ENCODE measurements at places on chromosomes 2 and 18.

DNA sequence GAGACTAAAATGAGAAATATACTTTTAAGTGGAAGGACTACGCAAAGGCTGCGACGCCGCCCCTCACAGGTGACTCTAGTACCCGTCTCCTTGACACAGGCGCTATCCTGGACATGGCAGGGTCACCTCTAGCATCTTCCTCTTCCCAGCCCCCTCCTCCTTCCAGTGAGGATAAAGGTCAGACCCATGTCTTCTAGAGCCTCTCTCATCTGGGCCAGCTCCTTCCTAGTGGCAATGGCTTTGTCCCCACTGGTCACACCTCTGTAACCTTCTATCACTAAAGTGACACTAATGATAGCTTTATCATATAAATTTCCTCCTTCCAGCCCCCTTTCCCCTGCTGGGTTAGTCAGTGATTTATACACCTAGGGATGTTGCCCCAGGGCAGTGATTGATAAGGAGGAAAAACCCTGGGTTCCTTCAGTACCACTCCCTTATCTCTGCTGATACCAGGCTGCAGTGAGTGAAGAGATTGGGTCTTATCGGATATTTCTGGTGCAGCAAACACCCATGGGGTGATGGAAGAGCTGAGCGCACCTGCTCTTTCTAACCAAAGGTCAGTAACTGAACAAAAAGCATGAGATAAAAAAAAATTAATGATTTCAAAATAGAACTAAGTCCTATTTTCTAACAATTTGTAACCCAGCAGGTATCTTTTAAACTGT, 62.0 kb upstream of the FZD5 start:
- no peaks in the 10 kb centered on the region for H3K4me1 ChIP-seq
- no peaks in the 10 kb centered on the region for H3K27me3 ChIP-seq
- no peak overlapping the region for H3K27ac ChIP-seq

DNA sequence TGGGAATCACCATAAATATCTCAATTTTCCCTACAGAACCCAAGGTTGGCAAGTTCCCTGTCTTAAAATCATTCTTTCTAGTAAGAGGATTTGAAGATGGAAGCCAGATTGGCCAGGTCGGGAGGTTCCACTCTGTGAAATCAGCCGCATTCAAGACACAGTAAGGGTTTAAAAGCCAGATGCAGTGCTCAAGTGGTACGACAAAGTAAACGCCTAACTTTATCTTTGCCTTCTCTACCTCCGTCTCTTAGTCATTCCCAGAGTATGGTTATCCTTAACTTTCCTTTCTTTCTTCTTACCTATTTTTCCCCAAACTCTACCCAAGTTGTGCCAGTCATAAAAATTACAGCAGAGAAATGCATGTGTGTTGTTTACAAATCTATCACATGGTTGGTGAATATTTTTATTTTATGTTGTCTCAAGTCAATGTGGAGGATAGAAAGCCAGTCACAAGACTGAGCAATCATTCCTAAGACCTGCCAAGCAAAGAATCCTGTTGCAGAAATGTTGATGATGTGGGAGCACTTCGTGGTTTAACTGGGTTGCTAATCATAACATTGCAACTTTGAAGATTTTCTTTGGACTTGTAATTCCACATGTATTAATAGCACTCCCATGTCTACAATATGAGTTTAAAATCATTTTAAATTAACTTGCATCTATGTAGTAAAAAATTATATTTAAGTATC, 62.6 kb downstream of the SLC40A1 start:
- no peaks in the 10 kb centered on the region for H3K4me1 ChIP-seq
- H3K27me3 ChIP-seq = no peaks in the 10 kb centered on the region
- H3K27ac ChIP-seq = no peak overlapping the region
- H3K36me3 ChIP-seq = no peaks in the 10 kb centered on the region
- H3K4me3 ChIP-seq = no peak overlapping the region
- DNase-seq = no peak

DNA sequence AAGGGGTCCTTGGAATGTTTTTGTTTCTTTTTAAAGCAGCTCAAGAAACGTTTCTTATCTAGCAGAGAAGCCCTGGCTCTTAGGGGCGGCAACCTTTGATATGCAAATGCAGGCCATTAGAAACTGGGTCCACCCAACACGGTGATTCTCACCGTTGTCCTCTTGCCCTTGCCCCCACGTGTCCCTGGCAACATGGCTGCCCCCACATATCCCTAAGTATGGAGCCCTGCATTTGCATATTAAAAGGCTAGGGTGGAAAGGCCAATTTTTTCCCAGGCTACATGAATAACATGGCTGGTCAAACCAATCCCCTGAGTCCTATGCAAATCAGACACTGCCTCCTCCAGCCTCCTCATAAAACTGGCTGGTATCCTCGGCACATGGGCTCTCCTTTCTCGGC, 230.1 kb upstream of the SPOPL start:
- no peaks in the 10 kb centered on the region for H3K36me3 ChIP-seq
- no peak overlapping the region for H3K27ac ChIP-seq
- no peak overlapping the region for H3K4me3 ChIP-seq
- no peaks in the 10 kb centered on the region for H3K4me1 ChIP-seq
- no peak for DNase-seq

DNA sequence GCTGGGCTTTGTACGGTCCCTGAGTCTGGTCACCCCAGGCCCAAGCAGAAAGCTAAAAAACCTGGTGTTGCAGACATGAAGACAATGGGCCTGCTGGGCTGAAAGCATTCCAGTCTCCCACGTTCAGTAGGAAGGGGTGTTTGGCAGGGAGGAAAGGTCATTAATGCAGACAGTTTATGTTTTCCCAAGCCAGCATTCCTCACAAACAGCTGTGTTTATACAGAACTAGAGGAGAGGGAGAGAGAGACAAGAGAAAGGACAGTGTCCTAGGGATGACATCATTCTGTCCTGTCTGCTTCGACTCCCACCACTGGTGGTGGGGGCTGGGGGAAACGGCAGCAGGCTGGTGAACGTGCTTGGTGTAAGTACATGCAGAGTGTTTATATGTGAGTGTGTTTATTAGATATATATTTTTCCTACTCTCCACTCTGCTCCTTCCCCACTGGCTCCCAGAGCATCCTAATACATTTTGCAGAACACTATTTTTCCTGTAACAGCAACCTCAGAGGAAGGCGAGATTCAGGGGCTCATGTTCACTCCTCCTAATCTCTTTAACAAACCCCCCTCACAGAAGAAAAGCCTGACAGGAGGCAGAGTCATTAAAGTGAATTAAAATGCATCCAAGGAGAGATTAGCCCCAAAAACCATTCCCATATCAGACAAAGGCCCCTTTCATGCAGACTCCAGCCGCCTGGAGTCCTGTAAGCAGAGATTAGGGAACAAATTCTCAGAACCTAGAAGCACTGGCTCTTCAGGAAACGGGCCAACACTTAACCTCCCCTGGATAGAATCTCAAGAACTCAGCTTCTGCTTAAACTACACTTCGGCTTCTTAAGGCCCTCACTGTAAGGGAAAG, 380.4 kb downstream of the TNS1 start:
- no peaks in the 10 kb centered on the region for H3K36me3 ChIP-seq
- H3K27ac ChIP-seq = no peak overlapping the region
- H3K27me3 ChIP-seq = no peaks in the 10 kb centered on the region
- no peak for DNase-seq
- H3K4me3 ChIP-seq = no peak overlapping the region
- no peaks in the 10 kb centered on the region for H3K4me1 ChIP-seq

GRCh38 chr2:23112517-23112916, 272.5 kb upstream of the KLHL29 start:
- H3K27ac ChIP-seq = no peak overlapping the region
- no peaks in the 10 kb centered on the region for H3K27me3 ChIP-seq
- no peak for DNase-seq
- no peaks in the 10 kb centered on the region for H3K4me1 ChIP-seq
- no peaks in the 10 kb centered on the region for H3K36me3 ChIP-seq

DNA sequence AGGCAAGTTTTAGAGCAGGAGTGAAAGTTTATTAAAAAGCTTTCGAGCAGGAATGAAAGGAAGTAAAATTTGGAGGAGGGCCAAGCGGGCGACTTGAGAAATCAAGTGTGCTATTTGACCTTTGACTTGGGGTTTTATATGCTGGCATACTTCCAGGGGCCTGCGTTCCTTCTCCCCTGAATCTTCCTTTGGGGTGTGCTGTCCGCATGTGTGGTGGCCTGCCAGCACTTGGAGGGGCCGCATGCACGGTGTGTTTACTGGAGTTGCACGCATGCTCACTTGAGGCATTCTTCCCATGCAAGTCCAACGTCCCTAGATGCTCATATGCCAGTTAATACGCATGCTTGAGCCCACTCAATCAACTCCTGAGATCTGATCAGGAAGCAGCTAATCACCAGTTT, 78.3 kb upstream of the MAP4K4 start:
- peaks cover 15% of the 10 kb centered on the region for H3K4me1 ChIP-seq
- no peak for DNase-seq

GRCh38 chr2:168252976-168253375, 5.6 kb upstream of the STK39 start:
- H3K27ac ChIP-seq = no peak overlapping the region
- DNase-seq = no peak
- H3K4me1 ChIP-seq = peaks cover 10% of the 10 kb centered on the region
- no peak overlapping the region for H3K4me3 ChIP-seq
- H3K27me3 ChIP-seq = no peaks in the 10 kb centered on the region

- no peaks in the 10 kb centered on the region for H3K36me3 ChIP-seq
- H3K27me3 ChIP-seq = no peaks in the 10 kb centered on the region
- no peak for DNase-seq
- no peak overlapping the region for H3K27ac ChIP-seq
- no peak overlapping the region for H3K4me3 ChIP-seq
Observed at GRCh38 chr2:104786204-104786603, 67.7 kb upstream of the POU3F3 start.

GRCh38 chr2:129253461-129253812, 726.0 kb upstream of the RAB6C start:
- no peaks in the 10 kb centered on the region for H3K27me3 ChIP-seq
- H3K36me3 ChIP-seq = no peaks in the 10 kb centered on the region
- no peak for DNase-seq
- no peak overlapping the region for H3K27ac ChIP-seq

DNA sequence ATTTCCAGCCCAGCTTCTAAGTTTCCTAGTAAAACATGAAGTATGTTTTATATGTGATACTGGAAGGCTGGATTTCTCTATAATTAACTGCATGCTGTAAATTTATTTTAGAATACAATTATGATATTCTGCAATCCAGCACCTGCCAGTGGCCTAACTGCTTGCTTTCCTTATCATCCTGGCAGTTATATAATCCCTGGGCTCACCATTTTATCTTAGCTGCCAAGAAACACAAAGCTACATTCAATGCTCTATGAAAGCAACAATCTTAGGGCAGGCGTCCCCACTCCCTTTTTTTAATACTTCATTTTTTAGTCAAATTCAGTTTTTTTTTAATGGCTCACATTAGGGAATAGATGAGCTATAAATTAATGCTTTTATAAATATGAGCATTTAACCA, 38.4 kb upstream of the UBXN4 start:
- H3K27me3 ChIP-seq = no peaks in the 10 kb centered on the region
- H3K27ac ChIP-seq = no peak overlapping the region
- H3K4me3 ChIP-seq = no peak overlapping the region
- DNase-seq = no peak

GRCh38 chr2:177002983-177003382, 209.6 kb upstream of the HNRNPA3 start:
- no peak overlapping the region for H3K4me3 ChIP-seq
- H3K36me3 ChIP-seq = no peaks in the 10 kb centered on the region
- peaks cover under 1% of the 10 kb centered on the region for H3K4me1 ChIP-seq
